ENCODE measurements at places on chromosomes 16 and 17. TPM values are rescaled to one million over a fixed set of nuclear protein-coding genes. Genes with fewer than 3 reads are reported as not detected.

ZNF205 gene
- 14.9 TPM for total RNA-seq

CIBAR2 gene
- not detected for total RNA-seq

LRRC45 gene
- total RNA-seq, result 13.3 TPM

IRX3 gene
- 0.32 TPM for total RNA-seq

SGSH gene
- 17.8 TPM for total RNA-seq

CCL5 gene
- total RNA-seq, result under 0.01 TPM

TMIGD1 gene
- total RNA-seq, result not detected

Measured in smooth muscle cell of the umbilical artery (primary cell).